ENCODE measurements at places on chromosomes 11 and 22.
A peak's percentile ranks its signal among the peaks of the same experiment; 100 is the strongest.

DNA sequence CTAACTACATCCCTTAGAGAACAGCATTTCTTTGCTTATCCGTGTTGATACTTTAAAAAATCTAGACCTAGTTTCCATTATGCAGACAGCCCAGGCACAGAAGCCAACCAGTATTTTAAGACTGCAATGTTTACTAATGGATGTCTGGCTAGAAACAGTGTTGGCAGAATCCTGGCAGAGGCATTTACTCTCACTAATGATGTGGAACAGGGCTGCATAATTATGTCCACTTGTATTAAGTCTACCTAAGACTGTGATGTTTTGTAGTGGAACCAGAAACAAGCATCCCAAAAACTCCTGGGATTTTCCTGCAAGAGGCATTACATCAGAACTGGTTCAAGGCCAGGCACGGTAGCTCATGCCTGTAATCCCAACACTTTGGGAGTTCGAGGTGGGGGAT, 50.2 kb upstream of the PICALM start:
- DNase-seq, result peak; percentile 41

GRCh38 chr11:69922596-69923111, 103.4 kb upstream of the FGF3 start:
- DNase-seq, result no peak

GRCh38 chr11:80122211-80122610, 681.4 kb upstream of the TENM4 start:
- DNase-seq, result no peak

DNA sequence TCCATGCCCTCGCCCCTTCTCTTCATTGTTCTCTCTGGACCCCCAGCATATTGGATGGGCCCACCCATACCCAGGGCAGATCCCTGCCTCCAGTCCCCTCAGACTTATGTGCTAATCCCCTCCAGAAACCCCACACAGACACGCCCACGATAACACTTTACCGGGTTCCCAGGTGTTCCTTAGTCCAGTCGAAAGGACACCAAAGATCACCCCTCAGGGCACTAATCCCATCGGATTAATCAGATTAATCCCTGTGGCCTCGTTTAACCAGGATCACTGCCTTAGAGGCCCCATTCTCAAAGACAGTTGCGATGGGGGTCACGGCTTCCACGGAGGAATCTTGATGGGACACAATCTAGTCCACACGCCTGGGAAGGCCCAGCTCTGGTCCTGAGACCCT, 80.8 kb downstream of the SHANK2 start:
- no peak for DNase-seq

GRCh38 chr11:100757646-100758045, 70.6 kb downstream of the ARHGAP42 start:
- peak; percentile 55 for DNase-seq

Measured in globus pallidus (tissue), 1 donor.